ENCODE measurements at places on chromosomes 13 and 19.

- no peak for DNase-seq
Observed at GRCh38 chr19:10113964-10114650, 2.6 kb downstream of the P2RY11 start.

GRCh38 chr13:67147342-67148133 lies 82.6 kb downstream of the PCDH9 start:
- DNase-seq = no peak

GRCh38 chr13:45336025-45336800 lies 4.8 kb downstream of the TPT1 start:
- no peak for DNase-seq

GRCh38 chr19:812049-812746 lies 9.6 kb downstream of the PLPPR3 start:
- DNase-seq = no peak

DNA sequence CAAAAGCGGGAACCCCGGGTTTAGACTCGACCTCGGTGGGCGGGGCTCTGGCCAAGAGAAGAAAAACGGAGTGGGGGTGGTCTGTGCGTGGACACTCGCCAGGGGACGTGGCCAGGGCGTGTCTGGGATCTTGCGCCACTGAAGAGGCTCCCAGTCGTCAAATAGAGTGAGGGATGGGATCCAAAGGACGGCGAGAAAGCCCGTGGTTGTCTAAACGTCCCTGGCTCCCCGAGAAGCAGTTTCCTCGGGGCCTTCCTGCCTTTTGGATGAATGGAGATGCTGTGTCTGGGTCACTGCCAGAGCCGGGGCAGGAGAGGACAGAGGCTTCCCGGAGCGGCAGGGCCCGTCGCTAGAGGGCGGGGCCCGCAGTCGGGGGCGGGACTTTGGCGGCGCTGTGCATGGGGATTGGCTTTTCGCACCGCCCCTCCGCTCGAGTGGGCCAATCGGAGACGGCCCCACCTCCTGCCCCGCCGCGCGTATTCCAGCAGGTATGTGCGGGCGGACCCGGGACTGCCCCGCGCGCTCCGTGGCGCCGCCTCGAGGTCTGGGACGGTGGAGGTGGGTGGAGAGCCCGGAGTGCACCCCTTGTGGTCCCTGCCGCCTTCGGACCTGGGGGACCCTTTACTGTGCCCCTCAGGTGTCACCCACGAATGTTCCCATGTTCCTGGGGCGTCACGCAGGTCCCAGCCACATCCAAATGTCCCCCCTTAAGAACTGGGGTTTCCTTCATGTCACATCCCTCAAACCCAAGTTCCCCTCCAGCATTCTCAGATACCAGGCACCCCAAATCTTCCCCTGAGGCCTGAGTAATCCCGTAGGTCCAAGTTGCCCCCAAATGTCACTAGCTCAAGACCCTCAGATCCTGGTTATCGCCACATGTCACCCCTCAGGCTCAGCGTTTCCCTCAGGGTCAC lies 38.3 kb downstream of the ZSWIM4 start:
- peak; percentile 94 for DNase-seq

- DNase-seq = no peak
Observed at GRCh38 chr19:49335784-49336481, 727 bp downstream of the CD37 start.

GRCh38 chr19:45816236-45817009 lies 1.3 kb upstream of the RSPH6A start:
- no peak for DNase-seq

DNA sequence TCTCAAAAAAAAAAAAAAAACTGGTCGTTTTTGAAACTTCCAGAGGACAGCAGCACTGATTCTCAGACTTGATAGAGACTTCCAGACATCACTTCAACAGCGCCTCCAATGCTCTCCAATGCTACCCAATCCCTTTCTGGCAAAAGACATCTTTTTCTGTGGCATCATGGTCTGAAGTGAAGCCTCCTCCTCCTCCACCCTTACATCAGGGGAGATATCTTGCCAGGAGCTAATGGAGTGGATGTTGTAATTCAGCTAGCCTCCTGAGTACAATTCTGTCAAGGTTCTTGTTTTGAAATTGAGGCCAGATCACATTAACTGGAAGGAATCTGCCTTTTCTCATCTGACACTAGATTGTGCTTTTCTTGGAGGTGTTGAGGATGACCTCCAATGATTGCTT lies 24.2 kb downstream of the FXYD5 start:
- no peak for DNase-seq

GRCh38 chr13:30337061-30337610 lies 29.8 kb upstream of the KATNAL1 start:
- no peak for DNase-seq

GRCh38 chr19:14381689-14382474 lies 638 bp downstream of the ADGRE5 start:
- no peak for DNase-seq

DNA sequence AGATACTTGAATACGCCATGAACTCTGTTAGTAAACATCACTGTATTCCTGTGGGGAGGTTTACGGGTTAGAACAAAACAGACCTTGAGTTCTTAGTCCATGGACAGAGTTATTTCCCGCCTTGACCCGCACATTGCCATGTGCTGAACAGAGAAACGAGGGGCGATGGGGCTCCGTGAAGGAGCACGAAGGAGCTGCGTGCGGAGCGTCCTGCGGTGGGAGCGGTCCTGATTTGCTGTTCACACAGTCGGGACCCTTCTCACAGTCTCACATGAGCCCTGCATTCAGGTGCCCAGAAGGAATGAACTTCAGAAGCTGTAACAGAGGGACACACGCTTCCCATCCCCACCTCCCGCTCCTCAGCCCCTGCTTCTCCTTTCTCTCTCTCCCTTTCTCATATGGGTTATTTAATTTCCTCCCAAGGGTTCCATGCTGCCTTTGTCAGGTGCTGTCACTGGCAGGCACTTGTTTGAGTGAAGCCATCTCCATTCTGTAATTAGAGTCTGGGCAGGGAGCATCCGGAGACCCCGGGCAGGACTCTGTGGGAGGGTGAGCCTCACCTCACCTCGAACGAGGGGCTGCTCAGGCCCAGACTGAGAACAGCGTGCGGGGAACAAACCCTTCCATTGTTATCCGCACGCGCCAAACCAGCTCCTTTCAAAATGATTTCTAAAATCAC lies 76.9 kb downstream of the TEX29 start:
- no peak for DNase-seq

Measured in stimulated activated CD4-positive, alpha-beta T cell treated with anti-CD3 and anti-CD28 coated beads, Interleukin-1b, Interleukin-23, amount 100 ng/mL, for 4 hours (primary cell).